LHCN-M2 (cell line): ENCODE measurements at places on chromosomes 5 and 9.

GRCh38 chr5:98432378-98432777 is 341.1 kb upstream of the RGMB start:
- no peak for DNase-seq

GRCh38 chr5:115586525-115587146 is 15.6 kb downstream of the TICAM2 start:
- DNase-seq = peak; percentile 49

DNA sequence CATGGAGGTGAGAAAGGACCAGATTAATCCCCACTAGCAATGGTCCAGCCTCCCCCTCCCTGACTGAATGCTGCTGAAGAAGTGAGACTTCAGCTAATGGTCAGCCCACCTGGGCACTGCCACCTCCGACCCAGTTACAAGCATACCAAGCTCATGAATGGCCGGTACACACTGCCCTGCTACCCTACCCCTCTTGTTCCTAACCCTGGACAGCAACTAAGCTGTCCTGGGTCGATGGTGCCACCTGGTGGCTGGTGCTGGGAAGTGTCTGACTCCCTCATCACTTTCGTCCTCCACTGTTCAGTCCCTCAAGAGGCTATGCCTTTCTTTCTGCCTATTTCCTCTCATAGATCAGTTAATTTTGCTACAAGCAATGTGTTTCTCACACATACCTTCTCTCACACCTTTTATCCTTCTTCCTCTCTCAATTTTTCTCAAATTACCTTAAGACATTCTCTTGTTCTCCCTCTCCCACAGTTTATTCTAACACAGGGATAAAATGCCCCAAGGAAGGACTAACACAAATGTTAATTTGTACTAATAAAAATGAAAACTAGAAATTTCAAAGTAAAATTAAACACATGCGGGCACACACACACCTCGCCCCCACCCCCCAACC is 42.4 kb downstream of the PAX5 start:
- DNase-seq = no peak

GRCh38 chr5:105033637-105034400 is 1471.2 kb upstream of the NUDT12 start:
- DNase-seq = no peak

DNA sequence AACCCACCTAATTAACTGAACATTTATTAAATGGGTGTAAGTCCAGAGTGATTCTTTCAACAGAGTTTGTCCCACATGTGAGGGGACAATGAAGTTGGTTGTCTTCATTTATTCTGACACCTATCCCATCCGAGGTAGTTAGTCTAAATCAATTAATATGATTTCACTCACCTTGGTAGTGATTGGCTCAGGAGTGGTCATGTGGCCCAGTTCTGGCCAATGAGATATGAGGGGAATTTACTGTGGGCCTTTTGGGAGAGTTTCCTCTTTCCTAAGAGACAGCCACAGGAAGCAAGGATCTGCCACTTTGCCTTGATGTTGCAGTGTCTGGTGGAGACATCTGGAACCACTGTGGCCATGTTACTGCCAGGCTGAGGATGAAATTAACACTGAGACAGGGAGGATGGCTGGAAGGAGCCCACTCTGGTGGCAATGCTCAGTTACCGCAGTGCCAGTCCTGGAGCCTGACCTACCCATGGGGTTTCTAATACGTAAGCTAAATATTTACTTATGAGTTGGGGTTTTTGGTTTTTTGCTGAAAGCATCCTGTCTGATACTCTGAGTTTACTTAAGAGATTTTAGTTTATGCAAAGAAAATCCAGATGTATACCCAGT is 118.6 kb downstream of the FGF18 start:
- no peak for DNase-seq

GRCh38 chr5:146388386-146388785 is 49.7 kb downstream of the POU4F3 start:
- no peak for DNase-seq

- no peak for DNase-seq
These were observed 5.5 kb downstream of the EPB41L4A start for GRCh38 chr5:112413611-112414010.

- DNase-seq = peak; percentile 58
These were observed 30.5 kb upstream of the UBAP2 start for GRCh38 chr9:34079181-34079580.

DNA sequence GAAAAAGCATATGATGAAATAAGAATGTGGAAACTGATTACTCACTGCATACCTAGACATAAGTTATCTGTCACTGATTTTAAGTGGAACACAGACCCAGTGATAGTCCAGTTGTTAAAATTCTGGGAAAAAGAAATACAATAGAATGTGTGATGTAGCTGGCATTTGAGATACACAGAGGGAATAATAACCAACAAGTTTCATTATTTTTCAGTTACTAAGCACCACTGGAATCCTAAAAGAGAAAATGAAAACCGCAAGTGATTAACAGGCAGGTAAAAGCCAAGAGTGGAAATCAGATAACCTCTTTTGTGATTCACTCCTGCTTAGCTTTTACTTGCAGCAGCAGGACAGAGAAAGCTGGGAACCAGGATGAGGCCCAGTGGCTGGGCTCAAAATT is 994.0 kb upstream of the SEMA6A start:
- no peak for DNase-seq

DNA sequence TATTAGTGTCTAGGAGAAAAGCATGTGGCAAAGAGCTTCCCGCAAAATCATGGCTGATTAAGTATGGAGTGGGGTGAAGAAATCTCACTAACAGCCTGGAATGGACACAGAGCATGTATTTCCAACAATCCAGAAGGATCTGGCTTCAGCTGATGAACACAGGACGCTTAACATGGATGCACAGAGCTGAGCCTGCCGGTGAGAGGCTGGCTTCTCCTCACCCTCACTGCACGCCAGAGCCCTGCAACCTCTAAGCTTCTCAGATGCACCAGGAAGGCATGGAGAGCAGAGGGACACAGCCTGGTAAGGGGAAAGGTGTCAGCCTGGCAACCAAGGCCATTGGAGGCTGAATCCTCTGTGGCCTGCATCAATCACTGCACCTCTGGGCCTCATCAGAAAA is 298.5 kb downstream of the TRIM32 start:
- no peak for DNase-seq

GRCh38 chr5:91174396-91174795 is 208.7 kb downstream of the ARRDC3 start:
- no peak for DNase-seq

GRCh38 chr5:24819841-24820240 is 175.1 kb upstream of the CDH10 start:
- DNase-seq = no peak
